Neural crest cell (in vitro differentiated cells): ENCODE measurements at places on chromosomes 7 and 10. TPM values are rescaled to one million over a fixed set of nuclear protein-coding genes. Genes with fewer than 3 reads are reported as not detected.

MKX gene
- 0.30 TPM in 1 of 2 replicates, not detected in the other for total RNA-seq

- no peak for DNase-seq
Observed at GRCh38 chr7:2383543-2384274, 19.7 kb upstream of the CHST12 start.

- no peak for DNase-seq
Observed at GRCh38 chr7:116495736-116496135, 3.8 kb upstream of the CAV2 start.

DNA sequence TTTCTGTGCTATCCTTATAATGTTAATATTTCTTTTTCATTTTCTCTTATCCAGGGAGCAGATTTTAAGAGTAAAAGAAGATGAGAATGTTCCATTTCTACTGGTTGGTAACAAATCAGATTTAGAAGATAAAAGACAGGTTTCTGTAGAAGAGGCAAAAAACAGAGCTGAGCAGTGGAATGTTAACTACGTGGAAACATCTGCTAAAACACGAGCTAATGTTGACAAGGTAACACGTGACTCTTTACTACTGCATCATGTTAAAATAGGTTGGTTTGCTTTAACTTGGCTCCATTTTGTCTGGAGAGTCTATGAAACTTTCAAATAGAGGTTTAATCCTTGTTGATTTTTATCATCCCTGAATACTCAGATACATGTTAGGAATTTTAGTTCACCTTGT lies 73.3 kb downstream of the RALA start:
- no peak for DNase-seq

GRCh38 chr7:15495170-15495569 lies 66.6 kb downstream of the AGMO start:
- no peak for DNase-seq

- peak; percentile 87 for DNase-seq
Observed at GRCh38 chr10:101067356-101068083, 5.7 kb downstream of the KAZALD1 start.

ACTA2 gene
- total RNA-seq, result 7.0 and 7.6 TPM in 2 replicates

ADIRF gene
- total RNA-seq, result not detected in 2 replicates

- DNase-seq, result peak; percentile 19
Observed at GRCh38 chr10:13834581-13835286, 248.0 kb downstream of the PRPF18 start.

- no peak for DNase-seq
Observed at GRCh38 chr7:102431617-102432298, 1.6 kb upstream of the ORAI2 start.

CRYGN gene
- 0.16 and 0.32 TPM in 2 replicates for total RNA-seq

SPAM1 gene
- total RNA-seq, result not detected in 2 replicates

TRIM73 gene
- total RNA-seq, result 5.3 and 6.8 TPM in 2 replicates

DNA sequence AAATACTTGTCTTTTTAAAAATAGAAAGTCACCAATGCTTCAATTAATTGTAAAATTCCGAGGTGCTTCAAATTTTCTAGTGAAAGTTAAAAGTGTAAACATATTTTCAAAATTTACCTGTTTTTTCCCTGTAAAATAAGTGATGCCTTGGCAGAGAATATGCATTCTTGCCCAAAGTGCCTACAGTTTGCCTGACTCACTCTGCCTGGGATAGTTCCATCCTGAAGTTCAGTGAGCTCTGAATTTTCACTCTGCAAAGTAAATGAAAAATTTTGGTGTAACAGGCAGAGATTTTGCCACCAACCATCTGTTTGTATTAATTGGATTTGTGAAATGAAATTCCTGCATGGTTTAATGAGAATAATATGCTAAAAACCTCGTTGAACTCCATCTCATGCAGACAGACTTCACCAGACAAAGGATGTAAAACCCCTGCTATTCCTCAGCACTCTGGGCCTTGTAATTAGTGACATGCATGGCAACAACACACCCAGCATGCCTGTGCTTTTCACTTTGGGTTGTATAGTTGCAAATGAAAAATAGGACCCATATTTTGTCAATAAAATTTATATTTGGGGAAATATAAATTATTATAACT lies 117.4 kb upstream of the GNAI1 start:
- DNase-seq, result no peak

- no peak for DNase-seq
Observed at GRCh38 chr10:3692387-3692999, 92.5 kb downstream of the KLF6 start.

DDX50 gene
- total RNA-seq, result 57.7 and 58.9 TPM in 2 replicates

GRCh38 chr10:100901051-100901450 lies 11.7 kb upstream of the SLF2 start:
- DNase-seq, result no peak

DNA sequence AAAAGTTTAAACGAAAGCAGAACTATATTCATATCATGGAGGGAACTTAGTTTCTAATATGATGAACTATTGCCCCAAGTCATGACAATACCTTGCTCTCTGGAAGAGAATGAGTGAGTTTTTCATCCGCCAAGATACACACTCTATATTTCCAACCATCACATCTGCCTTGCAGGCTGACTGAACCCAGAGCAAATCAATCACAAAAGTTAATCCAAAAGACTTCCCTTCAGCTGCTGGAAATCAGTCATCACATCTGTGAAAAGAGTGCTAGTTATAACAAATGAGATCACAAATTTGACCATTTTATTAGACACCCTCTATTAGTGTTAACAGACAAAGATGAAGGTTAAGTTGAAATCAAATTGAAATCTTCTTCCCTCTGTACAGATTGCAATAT lies 261.7 kb upstream of the PRKCQ start:
- no peak for DNase-seq

ZWINT gene
- total RNA-seq, result 109 and 117 TPM in 2 replicates

GRCh38 chr10:96073722-96074121 lies 30.3 kb downstream of the CCNJ start:
- no peak for DNase-seq

WDFY4 gene
- not detected in 2 replicates for total RNA-seq

GRCh38 chr7:127594490-127594889 lies 954 bp downstream of the FSCN3 start:
- no peak for DNase-seq

GRCh38 chr10:67648613-67649229 lies 47.3 kb downstream of the CTNNA3 start:
- DNase-seq, result no peak

MRPS17 gene
- 20.3 and 22.5 TPM in 2 replicates for total RNA-seq

PAOX gene
- total RNA-seq, result 8.8 and 9.7 TPM in 2 replicates

GRCh38 chr7:47730142-47730541 lies 148.2 kb upstream of the TNS3 start:
- DNase-seq, result no peak

C10orf62 gene
- total RNA-seq, result not detected in 2 replicates

DNA sequence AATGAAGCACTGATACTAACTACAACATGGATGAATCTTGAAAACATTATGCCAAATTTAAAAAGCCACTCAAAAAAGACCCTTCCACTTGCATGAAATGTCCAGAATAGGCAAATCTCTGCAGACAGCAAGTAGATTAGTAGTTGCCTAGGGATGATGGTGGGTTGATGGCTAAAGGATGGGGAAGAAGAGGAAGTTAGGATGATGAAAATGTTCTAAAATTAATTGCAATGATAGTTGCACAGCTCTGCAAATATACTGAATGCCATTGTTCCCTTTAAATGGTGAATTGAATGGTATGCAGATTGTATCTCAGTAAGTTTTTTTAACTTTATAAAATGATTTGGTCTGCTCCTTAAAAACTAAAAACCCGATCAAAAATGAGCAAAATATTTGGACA lies 7.3 kb upstream of the LIPA start:
- no peak for DNase-seq

DNA sequence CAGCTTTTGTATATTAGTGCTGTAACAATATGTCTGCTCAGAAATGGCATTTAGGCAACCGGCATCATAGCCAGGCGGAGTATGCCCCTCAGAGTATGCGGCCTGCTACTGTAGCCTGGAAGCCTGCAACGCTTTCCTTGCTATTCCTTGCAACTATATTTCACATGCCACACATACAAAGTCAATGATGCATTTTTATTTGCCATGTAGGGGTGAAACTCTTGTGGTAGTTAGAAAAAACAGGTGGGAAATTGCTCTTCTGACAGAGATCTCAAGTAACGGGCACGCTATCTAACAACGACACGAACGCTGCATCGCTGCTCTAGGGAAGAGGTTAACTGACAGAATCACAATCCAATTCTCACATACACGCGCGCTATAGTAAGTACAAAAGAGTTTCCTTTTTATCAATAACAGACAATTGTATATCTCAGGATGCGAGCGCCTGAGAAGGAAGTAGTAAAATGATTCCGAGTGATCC lies 5.9 kb downstream of the EBF3 start:
- DNase-seq, result no peak

DNA sequence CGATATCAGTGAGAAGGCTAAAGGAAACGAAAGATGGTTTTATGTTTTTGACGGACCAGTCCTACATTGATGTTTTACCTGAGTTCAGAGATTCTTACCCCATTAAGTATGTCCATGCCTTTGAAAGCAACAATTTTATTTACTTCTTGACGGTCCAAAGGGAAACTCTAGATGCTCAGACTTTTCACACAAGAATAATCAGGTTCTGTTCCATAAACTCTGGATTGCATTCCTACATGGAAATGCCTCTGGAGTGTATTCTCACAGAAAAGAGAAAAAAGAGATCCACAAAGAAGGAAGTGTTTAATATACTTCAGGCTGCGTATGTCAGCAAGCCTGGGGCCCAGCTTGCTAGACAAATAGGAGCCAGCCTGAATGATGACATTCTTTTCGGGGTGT lies 27.7 kb downstream of the MET start:
- no peak for DNase-seq

- DNase-seq, result no peak
Observed at GRCh38 chr7:115511330-115511729, 519.2 kb downstream of the TFEC start.

JCAD gene
- 0.61 and 1.2 TPM in 2 replicates for total RNA-seq

- no peak for DNase-seq
Observed at GRCh38 chr10:113301342-113301984, 251.4 kb upstream of the HABP2 start.

GRCh38 chr10:59805014-59805413 lies 51.8 kb upstream of the MRLN start:
- peak; percentile 5 for DNase-seq

DNA sequence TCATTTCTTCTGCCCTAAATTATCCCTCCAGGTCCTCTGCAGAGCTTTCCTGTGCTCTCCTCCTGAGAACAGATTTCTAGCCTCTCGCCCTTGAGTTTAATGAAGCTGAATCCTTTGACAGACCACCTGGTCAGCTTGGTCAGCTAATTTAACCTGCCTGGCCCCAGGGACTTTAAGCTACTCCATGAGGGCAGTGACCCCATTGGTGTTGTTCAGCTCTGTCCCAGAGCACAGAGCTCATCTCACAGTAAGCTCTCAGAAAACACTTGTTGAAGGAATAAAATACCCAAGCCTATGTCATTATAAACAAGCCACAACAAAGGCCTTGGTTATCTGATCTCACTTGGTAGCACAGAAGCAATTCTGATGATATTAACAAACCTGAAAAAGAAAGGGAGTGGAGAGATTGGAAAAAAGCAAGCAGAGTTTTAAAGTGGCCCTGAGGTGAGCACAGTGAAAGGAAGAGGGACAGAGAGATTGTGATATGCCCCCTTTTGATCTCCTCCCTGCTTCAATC lies 24.4 kb downstream of the SLC26A4 start:
- DNase-seq, result no peak

ACSM6 gene
- not detected in 2 replicates for total RNA-seq

LRRC4 gene
- 67.5 and 67.6 TPM in 2 replicates for total RNA-seq

CHAT gene
- total RNA-seq, result 2.7 and 3.3 TPM in 2 replicates

DNA sequence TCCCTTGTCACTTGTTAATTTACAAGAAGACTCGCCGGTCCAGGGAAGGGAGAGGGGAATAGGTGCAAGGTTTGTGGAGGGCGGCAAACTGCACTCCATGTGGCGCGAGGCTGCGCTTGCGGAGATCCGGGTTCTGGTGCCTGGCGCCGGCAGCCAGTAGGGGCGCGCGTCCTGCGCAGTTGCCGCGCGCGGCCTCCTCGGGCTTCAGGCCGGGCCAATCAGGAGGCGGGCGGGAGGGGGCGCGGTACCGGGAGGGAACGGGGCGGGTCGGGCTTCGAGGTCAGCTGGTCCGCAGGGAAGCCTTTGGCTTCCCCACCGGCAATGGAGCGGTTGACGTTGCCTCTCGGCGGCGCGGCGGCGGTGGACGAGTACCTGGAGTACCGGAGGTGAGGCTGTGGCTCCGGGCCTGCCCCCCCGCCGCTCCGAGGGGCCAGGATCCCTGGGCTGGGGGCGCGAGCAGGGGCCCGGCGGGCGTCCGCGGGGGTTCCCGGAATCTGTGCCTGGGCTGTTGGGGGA lies at the start of gene FAM221A:
Gene FAM221A (plus strand): TSS at position 302 of the 516 bp plus-strand sequence. CDS start 20 bp downstream, at position 322.
- peak; percentile 65 for DNase-seq

DNA sequence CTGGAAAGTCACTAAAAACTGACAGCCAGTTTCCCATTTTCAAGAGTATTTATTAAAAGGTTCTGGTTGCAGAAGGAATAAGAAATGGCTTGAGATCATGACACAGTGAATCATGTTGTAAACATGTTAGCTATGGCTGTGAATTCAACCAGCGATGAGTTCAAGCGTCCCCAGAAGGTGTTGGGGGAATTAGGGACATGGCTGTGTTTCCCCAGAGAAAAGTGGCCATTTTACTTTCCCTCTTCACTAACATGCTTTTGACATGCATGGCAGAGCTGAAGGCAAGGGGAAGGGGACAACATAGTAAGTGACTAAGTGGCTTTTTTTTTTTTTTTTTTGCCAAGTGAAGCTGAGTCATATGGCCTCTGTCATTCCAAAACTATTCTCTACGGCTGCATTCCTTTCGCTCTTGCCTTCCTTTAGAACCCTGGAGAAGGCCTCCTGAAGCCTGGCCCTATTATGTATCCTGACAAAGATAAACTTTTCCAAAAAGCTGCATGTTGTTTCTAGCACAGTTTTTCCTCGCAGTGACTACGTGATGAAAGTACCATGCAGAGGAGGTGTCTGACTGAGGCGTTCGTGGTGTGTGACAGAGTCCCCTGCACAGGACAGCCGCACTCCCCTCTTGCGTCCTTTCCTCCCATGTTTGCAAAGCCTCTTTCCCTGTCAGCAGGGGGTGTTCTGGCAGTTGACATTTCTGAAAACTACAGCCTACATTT lies 46.9 kb downstream of the EGFR start:
- DNase-seq, result no peak

AIMP2 gene
- 44.4 and 47.6 TPM in 2 replicates for total RNA-seq

- no peak for DNase-seq
Observed at GRCh38 chr7:6546498-6547251, 4.6 kb downstream of the GRID2IP start.

DNA sequence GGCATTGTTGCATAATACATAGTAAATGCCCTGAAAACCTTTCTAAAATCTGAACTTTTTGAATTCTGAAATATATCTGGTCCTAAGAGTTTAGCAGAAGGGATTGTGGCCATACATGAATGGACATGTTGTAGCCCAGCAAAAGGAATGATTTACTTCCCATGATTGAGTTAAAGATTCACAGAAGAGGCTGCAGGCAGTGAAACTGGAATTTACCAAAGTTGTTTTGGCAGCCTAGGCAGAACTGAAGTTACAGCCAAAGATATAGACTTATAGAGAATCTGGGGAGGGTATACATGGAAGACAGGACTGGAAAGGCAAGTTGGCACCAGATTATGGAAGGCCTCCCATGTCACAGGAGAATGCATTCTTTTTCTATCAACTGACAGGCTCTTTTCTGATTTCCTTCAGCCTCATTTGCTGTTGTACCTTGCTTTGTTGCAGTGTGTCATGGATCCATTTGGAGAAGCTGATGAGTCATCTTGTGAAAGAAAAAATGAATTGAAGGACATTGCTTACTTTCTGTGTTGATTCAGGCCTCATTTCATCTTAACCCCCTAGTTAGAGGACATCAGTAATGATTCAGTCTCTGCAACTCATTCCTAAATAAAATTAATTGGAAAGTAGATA lies 356.2 kb upstream of the LRGUK start:
- DNase-seq, result no peak

- DNase-seq, result no peak
Observed at GRCh38 chr10:15374156-15374555, 3.1 kb upstream of the FAM171A1 start.
